Activated CD4-positive, CD25-positive, alpha-beta regulatory T cell treated with anti-CD3 and anti-CD28 coated beads, Interleukin-2, amount 50 U/mL, for 72 hours (primary cell): ENCODE measurements at places on chromosomes 6 and 20.

GRCh38 chr20:2698186-2698817 lies 5.7 kb downstream of the EBF4 start:
- DNase-seq = no peak

DNA sequence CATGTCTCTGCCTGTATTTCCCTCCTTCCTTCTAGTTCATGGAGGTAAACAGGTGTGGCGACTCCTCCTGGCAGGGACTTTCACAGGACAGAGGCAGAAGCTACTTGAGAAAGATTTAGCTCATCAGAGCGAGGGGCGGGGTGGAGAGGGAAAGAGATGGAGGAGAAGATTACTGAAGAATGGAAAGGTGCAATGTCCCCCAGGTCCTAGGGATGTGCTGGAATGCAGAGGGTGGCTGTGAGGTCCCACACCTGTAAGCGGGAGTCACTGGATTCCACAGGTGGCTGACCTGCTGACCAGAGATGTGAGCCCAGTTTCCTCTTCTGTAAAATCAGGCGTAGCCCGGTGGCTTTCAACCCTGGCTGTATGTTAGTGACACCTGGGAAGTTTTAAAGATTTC lies 199.2 kb upstream of the SULF2 start:
- DNase-seq = no peak

DNA sequence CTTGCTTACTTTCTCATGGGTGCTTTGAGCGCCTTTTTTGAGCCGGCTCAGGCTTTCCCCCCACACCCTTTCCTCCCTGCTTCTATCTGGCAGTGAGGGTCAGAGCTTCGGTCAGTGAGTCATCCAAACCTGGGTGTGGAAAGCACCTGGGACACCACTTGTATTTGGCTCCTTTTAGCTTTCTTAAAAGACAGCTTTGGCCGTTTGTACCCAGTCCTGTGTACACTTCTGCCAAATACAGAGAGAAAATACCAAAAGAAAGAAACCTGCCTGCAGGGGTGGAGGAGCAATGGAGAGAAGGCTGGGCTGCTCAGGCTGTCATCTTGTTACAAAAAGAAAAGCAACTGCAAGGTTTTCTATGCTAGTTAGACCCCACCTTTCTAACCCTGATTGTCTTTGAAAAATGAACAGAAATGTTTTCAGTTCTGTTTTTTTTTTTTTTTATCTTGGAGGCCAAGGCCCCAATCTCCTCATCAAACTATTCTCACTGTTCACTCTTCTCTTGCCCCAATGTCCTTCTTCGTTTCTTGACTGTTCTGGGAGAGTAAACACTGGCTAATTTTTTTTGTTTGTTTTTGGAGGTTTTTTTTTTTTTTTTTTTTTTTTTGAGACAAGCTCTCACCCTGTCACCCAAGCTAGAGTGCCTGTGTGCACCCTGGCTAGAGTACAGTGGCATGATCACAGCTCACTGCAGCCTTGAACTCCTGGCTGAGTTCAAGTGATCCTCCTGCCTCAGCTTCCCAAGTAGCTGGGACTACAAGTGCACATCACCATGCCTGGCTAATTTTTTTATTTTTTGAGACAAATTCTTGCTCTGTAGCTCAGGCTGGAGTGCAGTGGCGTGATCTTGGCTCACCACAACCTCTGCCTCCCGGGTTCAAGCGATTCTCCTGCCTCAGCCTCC lies 76.4 kb downstream of the SSR1 start:
- DNase-seq = no peak

GRCh38 chr6:129890164-129890563 lies 29.0 kb upstream of the TMEM244 start:
- no peak for DNase-seq

DNA sequence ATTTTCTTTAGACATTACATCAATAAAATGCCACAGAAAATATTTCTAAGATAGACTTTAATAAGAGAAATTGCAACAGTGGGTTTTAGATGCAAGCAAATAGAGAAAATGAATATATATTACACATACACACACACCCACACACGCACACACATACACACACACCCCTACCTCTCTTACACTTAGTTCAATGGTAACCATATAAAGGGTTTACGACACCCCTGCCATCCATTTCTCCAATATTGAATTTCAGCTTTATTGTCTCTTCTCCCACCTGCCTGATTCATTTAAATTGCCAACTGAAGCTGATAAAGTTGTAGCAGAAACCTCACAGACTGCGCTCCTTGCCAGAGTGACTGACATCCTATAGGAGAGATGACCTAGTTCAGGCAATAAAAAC lies 154.6 kb downstream of the ADAT2 start:
- no peak for DNase-seq

GRCh38 chr6:34982424-34982852 lies 93.4 kb downstream of the ANKS1A start:
- no peak for DNase-seq

- DNase-seq = no peak
These were observed 191.0 kb downstream of the IBTK start for GRCh38 chr6:82056567-82056966.

GRCh38 chr20:37669062-37669772 lies 24.6 kb upstream of the CTNNBL1 start:
- no peak for DNase-seq

DNA sequence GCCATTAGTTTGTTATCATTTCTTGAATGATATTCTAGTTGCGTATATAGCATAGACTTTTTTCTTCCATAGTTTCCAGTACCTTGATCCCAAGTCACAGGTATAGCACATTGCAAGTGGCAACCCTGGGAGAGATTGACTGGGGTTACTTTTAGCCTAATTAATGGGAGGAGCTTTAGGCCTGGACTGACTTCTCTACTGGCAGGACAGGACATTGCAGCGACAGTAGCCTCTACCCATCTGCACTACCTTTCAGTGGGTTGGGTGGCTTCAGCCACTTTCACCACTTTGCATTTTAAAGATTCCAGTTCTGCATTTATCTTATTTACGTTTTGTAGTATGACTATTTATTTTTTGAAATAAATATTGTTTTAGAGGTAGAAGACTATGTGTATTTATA lies 320.3 kb downstream of the RIMS1 start:
- no peak for DNase-seq

- DNase-seq = no peak
These were observed 85.7 kb downstream of the GJA1 start for GRCh38 chr6:121521164-121521555.

- DNase-seq = no peak
These were observed 342.7 kb downstream of the PRL start for GRCh38 chr6:21953831-21954801.

DNA sequence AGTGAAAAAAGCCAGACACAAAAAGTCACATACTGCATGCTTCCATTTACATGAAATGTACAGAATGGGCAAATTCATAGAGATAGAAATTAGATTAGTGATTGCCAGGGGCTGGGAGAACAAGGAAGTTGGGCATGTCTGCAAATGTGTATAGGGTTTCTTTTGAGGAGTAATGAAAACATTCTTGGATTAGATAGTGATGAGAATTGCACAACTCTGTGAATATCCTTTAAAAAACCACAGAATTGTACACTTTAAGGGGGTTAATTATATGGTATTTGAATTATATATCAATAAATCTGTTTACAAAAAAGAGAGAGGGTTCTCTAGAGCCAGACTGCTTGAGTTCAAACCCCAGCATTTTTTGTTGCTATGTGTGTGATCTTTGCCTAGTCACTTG lies 188.1 kb downstream of the CDC5L start:
- DNase-seq = no peak

DNA sequence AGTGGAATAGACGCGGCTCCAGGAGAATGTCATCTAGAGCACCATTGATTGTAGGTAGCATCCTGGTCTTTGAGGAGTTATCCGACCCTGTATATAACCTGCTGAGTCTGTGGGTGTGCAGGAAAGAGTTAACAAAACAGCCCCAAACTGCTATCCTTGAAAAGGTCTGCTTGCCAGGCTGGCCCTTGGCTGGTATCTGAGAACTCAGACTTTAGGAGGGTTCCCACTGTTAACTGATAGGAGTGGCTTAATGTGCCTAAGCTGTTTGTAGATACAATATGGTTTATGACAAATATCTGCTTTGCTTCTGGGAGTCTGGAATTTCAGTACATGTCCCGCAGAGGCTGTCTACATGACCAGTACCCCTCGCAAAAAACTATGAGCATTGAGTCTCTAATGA lies 27.6 kb upstream of the MCUR1 start:
- no peak for DNase-seq

- DNase-seq = no peak
These were observed 230.9 kb downstream of the CDC5L start for GRCh38 chr6:44618371-44618770.

DNA sequence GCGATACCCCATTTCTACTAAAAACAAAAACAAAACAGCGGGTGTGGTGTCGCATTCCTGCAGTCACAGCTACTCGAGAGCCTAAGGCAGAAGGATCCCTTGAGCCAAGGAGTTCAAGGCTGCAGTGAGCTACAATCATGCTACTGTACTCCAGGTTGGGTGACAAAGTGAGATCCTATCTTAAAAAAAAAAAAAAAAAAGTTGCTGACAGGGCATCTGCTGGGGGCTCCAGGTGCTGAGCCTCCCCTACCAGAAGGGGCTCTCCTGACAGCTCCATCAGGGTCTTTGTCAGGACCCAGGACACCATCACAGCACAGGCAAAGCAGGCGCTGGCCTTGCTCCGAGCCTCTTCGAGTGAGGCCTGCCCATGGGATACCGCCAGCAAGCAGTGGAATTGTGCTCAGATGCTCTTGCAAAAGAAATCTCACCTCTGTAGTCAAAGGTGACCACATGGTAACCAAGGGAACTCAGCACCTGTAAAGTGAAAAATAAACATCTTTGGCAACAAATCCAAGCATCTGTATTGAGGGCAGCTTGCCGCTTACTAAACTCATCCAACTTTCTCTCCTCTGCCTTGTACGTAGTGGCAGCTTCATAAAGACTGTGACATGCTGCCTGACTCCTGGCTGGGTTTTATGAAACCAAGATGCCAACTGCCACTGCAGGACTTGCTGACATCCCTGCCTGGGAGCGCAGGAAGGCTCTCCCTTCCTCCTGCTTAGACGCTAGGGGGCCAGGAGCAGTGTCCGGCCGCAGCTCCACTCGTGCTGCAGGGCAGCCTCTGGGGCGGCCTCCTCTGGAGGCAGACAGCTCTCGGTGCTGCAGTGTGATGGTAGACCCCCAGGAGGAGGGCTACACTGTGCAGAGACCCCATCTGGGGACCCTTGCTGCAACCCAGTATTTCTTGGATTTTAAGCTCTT lies 66.9 kb downstream of the PYGB start:
- no peak for DNase-seq

- no peak for DNase-seq
These were observed 733.0 kb downstream of the GRIK2 start for GRCh38 chr6:102126488-102126887.

DNA sequence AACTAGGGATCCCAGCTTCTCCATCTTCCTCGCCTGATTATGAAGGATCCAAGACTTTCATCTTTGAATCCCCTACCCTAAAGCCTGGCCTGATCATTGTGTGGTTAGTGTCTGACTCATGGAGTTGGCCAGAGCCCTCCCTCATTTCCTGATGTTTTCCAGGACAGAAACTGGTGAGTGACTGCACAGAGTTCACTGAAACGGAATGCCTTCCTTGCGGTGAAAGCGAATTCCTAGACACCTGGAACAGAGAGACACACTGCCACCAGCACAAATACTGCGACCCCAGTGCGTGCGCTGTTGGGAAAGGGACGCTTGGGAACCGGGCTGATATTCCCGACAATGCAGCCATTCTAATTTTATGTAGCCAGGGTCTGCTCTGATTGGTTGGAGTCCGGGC lies 4.0 kb downstream of the CD40 start:
- DNase-seq = no peak

DNA sequence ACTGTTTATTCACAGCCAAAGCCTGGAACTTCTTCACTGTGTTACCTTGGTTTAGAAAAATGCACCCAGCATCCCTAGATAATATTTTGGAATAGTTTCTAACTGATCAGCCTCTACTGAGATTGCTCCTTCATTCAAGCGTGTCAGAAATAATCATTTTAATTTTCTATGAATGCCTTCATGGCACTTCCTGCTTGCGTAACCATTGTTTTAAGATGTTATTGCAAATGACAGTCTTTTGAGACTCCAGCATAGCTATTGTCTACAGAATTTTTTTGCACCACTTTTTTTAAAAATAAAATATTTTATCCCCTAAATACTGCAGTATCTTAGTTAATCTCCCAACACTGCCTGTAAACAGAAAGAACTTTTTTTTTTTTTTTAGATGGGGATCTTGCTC lies 213.1 kb downstream of the PHACTR1 start:
- DNase-seq = no peak
